ENCODE measurements at places on chromosomes 6 and 20.

DNA sequence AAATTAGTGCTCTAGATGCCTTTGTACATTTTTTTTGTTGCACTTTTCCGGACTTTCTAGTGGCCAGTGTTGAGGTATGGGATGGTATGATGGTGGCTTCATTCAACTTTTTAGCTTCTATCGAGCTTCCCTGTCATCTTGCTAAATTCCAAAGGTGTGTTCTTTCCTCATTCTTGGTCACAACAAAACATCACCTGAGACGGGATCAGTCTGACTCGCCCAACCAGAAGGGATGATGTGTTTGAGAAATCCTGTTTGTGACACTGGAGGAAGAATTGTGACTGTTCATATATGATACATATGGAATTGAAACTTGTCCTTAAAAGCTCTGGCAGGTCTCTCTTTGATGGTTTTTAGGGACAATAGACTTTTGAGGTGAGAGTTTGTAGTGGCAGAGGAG, 33.8 kb downstream of the KCNS1 start:
- no peak for DNase-seq

DNA sequence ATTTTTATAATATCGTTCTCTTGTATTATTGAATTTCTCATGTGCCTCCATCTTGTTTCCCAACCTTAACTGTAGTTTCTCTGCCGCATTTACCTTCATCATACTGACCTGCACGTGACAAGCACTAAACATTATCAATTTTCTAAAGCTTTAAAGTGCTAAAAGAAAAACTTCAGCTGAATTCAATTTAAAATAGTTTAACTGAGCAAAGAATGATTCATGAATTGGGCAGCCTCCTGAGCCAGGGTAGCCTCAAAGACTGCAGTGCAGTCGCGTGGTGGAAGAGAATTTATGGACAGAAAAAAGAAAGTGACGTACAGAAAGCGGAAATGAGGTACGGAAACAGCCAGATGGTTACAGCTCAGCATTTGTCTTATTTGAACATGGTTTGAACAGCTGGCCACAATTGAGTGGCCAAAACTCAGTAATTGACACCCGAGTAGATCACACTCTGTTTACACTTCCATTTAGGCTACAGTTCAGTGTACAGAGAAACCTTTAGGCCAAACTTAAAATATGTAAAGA, 4.2 kb upstream of the ZDHHC14 start:
- DNase-seq = no peak

DNA sequence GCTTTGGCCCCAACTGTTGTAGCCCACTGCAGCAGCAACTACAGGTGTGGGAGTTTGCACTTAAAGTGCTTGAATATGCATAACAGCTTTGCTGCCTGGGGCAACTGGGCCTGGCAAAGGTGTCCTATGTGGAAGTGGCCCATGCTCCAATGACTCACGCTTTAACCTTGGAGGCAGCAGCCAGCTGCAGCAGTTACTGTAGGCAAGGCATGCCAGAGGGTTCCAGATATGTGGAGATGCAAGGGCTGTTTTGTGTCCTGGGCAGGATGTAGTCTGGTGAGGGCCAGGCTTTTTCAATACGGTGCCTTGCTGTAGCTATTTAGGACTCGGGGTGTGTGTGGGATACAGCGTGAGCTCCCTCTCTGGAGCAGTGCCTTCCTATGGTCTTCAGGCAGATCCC, 150.3 kb downstream of the NKAIN2 start:
- no peak for DNase-seq

DNA sequence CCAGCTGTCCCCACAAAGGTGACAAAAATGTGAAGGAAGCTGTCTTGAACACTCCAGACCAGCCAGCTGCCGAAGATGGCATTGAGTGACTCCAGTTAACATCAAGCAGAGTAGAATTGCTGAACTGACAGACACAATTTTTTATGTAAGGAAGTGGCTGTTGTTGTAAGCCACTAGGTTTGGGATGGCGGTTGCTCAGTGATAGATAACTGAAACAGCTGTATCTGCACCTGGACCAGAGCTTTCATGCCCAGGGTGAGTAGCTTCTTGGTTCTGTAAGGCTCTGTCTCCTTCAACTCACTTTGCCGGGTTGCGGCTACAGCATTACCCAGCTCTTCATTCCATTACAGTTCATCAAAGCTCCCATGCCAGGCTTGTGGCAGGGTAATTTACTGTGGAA, 49.7 kb upstream of the DDR1 start:
- DNase-seq = no peak

GRCh38 chr20:50284811-50285375, 94.3 kb downstream of the CEBPB start:
- no peak for DNase-seq

DNA sequence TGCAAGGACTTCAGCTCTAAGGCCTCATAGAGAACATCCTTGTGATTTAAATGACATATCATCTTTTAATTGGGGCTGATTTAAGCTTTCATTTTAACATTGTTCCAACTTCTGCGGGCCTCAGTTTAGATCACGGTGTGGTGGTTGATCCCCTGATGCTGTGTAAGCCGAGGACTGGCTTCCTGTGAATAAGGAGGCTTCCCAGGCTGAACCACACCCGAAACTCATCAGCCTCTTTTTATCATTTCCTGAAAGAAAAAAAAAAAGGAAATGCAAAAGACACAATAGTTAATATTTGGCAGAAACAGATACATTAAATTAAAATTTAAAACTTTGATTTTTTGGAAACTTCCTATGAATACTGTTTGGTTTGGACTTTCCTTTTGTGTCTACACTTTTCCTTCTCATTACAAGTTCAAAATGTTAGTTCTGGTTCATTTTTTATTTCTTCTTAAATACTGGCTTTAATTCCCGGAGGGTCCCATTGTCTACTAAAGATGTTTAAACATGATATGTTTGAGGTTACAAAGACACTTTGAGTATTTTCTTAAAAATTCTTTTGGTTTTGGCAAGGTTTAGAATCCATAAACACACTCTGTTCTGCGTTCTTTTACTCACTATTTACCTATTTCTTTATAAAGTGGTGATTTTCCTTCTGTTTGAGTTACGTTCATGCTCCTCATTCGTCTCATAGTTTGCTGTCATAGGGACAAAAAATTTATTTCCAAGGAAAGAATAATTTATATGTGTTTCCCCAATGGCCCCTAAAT, 230.0 kb upstream of the SULF2 start:
- DNase-seq = no peak

- DNase-seq = no peak
These were observed 337.6 kb upstream of the HSF2 start for GRCh38 chr6:122061855-122062254.

- no peak for DNase-seq
These were observed 637 bp downstream of the TFB1M start for GRCh38 chr6:155313602-155314091.

GRCh38 chr20:61830991-61831390, 234.7 kb downstream of the TAF4 start:
- no peak for DNase-seq

- no peak for DNase-seq
These were observed 76.5 kb upstream of the DTNBP1 start for GRCh38 chr6:15739353-15739752.

DNA sequence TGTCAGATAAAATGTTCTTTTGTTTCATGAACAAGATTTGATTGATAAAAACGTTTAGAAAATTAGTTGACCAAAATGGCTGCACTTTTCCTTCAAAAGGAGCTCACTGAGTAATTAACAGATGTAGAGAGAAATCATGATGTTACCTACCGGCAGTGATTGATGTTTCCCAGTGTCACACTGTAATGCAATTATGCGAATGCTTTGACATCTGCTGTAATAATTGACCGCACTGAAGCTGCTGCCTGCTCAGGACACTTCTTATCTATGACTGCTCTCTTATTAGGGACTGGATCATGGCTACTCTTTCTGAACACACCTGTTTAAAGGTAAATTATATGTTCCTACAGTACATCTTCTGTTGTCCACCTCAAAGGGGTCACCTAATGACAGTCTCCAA, 94.6 kb downstream of the GPR63 start:
- no peak for DNase-seq

- DNase-seq = no peak
These were observed 17.8 kb downstream of the GRM4 start for GRCh38 chr6:34128045-34128444.

- DNase-seq = no peak
These were observed 316.9 kb downstream of the QKI start for GRCh38 chr6:163731215-163732013.

All from stimulated activated CD4-positive, alpha-beta T cell treated with anti-CD3 and anti-CD28 coated beads, Interleukin-1b, Interleukin-23, amount 100 ng/mL, for 1 hour (primary cell).